ENCODE measurements at places on chromosomes 1 and 21.

DNA sequence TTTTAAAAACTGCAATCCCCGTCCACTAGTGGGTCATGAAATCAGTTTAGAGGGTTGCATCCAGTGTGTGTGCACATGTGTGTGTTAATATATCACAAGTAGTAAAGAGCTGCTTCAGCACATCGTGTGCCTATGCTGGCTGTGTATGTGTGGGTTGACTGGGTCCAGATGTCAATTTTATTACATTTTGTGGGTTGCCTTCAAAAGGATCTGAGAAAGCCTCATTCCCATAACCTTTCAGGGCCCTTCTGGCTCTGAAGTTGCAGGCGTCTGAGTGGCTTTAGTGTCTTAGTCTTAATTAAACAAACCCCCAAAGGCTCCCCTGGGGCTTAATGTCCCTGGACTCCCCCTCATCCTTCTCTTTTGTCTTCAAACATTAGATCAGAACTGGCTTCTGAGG lies 19.8 kb downstream of the PLA2G2D start:
- no peak for DNase-seq

DNA sequence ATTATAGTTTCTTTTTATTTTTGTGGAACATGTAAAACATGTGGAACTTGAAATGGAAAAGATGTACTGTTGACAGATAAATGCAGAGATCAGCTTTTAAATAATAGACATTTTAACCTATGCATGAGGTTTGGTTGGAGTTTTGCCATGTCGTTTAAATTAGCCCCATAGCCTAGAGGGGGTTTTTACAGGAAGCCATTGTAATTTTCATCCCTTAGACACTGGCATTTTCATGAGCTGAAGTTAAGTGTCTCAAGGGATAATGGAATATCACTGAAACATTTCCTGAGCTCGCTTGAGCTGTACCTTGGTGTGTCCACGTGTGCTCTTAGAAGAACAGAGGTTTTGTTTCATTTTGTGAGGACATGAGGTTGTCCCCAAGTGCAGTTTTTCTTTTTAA lies 54.2 kb downstream of the HMCN1 start:
- DNase-seq, result no peak

- no peak for DNase-seq
Observed at GRCh38 chr1:76314730-76315129, 240.2 kb downstream of the ST6GALNAC3 start.

GRCh38 chr1:201295346-201295745 lies 12.0 kb downstream of the PKP1 start:
- no peak for DNase-seq

- DNase-seq, result no peak
Observed at GRCh38 chr21:33761441-33762036, 119.2 kb downstream of the ITSN1 start.

- DNase-seq, result no peak
Observed at GRCh38 chr1:29592731-29593130, 356.4 kb downstream of the PTPRU start.

DNA sequence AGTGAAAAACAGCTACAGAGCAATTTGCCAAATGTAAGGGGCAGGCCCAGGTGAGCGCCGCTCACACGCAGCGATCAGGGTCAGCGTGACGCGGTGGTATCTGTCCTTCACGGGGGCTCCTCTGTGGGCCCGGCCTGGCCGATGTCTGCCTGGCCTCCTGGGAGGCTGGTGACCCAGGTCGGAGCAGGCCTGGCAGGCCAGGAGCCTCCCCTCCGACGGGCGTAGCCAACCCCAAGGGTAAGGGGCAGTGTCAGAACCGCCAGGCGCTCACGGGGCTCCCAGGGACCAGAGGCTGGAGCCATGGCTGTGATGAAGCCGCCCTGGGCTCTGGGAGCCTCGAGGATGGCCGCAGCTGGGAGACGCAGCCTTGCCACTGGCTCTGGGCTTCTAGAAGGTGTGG lies 72.1 kb downstream of the MORN1 start:
- DNase-seq, result peak; percentile 16

- no peak for DNase-seq
Observed at GRCh38 chr21:34878501-34878900, 170.6 kb downstream of the RUNX1 start.

DNA sequence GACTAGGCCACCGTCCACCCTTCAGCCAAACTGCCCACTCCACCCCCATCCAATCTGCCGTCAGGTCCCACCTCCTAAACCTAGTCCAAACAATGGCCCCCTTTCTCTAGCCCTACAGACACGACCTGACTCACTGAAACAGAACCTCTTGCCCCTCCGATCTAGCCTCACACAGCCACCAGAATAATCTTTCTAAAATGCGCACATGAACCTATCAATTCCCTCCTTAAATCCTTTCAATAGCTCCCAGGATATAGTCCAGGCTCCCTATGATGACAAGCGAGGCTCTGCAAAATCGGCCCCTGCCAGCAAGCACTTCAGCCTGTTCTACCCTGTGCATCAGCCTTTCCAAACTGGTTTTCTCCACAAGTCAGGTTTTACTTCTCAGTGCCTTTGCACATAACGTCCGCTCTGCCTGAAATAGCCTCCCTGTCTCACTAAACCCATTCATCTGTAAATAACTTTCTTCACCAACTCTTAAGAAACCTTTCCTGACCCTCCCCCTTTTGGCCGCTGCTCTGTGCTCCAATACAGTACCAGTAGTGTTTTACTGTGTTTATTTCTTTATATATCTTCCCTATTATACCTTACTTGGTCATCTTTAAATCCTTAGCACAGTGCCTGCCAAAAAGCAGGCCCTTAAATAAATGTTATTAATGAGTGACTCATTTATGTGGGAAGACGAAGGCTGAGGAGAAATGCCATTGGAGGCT lies 9.0 kb upstream of the CDC20 start:
- DNase-seq, result no peak

- no peak for DNase-seq
Observed at GRCh38 chr1:100051401-100051800, 81.3 kb downstream of the SASS6 start.

DNA sequence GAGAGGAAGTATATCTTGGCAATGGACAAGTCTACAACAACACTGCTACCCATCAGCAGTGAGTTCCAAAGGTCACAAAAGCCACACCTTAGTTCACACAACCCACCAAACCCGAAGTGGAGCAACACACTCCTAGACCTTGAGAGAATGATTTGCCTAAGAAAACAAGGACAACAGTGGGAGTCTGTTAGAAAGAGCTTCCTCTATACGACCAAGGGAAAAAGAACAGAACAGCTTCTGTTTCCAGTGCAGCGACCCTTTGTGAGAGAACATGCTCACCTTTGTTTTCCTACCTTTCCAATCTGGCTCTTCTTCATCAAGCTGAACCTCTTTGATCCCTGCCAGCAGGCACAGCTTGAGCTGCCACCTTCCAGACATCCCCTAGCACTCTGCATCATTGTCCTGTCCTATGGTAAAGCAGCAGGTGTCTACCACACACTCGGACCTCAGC lies 56.7 kb upstream of the PALMD start:
- DNase-seq, result no peak

DNA sequence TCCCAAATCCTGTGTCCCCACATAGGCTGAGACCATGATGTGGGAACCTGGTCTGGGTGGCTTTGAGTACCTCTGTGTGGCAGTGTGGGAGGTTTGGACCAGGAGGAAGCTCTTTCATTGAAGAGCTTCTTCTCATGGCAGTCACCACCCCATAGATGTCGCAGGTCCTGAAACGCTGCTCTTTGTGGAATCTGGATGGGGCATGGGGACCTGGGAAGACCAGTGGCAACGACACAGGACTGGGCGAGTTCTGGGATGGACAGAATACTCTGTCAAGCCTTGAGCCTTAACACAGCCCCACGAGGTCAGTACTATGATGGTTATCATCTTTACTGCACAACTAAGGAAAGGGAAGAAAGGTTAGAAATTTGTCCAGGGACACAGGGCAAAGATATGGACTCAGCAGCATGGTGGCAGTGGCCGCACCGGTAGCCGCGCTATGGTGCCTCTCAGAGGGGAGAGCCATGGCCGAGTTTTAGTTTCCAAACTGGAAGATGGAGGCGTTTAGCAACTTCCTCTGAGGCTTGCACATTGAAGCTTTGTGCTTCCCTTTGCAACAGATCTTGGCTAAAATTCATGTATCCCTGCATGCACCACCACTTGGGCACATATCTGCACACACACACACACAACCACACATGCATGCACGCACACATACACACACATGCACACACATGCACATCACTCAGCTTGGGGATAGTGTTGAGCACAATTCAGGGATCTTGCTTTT lies 117.7 kb upstream of the C1orf174 start:
- no peak for DNase-seq

DNA sequence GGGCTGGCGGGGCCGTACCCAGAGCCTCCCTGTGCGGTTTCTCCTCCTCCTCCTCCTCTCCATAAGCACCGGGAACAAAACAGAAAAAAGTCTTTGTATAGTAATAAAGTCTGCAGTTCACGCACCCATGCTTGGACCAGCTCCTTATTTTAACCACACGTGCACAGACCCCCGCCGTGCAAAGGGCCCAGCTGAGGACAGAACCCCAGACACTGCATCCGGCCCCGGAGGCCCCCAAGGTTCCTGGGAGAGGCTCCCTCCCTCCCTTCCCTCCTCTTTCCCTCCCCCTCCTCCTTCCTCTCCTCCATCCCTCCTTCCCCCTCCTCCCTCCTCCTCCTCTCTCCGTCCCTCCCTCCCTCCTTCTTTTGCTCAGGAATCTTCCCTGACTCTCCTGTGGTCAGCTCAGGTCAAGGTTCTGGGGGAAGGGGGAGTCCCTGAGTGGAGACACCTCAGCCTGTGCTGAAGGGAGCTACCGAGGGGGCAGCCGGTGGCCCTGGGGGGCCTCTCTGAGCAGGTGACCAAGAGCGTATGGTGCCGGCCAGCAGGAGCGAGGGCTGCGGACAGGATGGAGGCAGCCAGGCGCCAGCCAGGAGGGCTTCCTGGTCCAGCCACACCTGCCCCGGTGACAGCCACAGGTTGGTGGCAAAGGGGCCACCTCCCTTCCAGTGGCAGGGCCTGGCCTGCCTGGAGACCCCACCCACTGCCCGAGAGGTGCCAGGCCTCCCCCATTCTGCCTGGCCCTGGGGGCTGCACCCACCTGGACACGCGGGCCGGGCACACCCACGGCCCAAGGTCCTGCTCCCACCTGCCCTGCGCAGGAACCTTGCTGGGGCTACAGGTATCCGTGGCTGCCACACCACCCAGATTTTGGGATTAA lies 3.2 kb upstream of the TTLL10 start:
- DNase-seq, result no peak

- no peak for DNase-seq
Observed at GRCh38 chr1:170836141-170836540, 99.2 kb upstream of the MROH9 start.

- DNase-seq, result no peak
Observed at GRCh38 chr1:4083231-4084047, 183.4 kb upstream of the C1orf174 start.

DNA sequence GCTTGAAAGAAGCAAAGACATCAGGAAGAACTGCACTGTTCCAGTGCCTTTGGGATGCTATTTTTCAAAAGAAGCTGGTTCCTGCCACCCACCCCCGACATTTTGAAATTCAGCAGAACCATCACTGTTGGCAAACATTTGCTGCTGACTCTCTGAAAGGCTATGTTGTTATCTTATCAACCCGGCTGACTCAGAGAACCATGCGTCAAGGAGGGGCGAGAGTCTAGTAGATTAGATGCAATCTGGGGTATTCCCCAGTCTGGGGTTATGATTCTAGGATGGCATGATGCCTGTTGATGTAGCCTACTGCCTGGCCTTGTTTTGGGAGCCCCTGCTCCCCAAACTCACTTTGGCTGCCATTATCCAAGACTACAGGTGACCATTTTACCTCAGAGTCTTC lies 267.8 kb upstream of the RUNX1 start:
- no peak for DNase-seq

- DNase-seq, result no peak
Observed at GRCh38 chr1:174191349-174191862, 32.1 kb downstream of the RABGAP1L start.

GRCh38 chr1:93798291-93798690 lies 80.7 kb downstream of the DNTTIP2 start:
- no peak for DNase-seq

- no peak for DNase-seq
Observed at GRCh38 chr1:177561436-177561835, 390.7 kb downstream of the BRINP2 start.

GRCh38 chr1:7278827-7279765 lies 492.0 kb upstream of the VAMP3 start:
- no peak for DNase-seq

DNA sequence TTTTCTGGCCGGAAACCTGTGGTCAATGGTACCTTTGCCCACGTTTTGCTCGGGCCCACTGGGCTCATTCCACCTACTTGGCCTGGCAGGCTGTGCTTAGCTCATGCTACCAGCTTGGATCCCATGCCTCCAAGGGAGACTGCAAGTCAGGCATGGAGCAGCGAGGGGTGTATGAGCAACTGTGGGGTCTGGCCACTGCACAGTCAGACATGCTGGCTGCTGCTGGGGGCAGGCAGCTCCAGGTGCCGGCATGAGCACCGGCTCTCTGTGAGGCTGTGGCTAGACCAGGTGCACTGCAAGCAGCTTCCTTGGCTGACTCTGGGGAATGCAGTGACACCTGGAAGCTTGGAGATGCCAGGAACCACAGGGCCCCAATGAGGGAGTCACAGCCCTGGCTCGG lies 161.1 kb upstream of the DUSP10 start:
- DNase-seq, result no peak

DNA sequence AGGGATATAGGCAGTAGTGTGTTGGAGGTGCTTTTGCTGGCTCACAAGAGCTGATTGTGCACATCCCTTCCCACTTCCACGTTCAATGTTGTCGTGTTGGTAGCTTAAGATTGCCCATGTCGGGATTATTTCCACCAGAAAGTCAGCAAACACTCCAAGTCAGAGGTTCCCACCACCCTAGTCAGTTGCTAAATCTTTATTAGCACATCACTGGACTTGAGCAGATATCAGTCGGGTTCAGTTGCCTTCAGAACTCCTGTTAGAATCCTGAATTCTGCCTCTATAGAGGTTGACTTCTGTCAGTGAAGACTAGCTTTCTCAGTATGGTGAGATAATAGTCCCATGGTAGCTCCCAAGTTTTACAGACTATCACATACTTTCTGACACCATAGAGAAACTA lies 10.5 kb downstream of the AGL start:
- no peak for DNase-seq

DNA sequence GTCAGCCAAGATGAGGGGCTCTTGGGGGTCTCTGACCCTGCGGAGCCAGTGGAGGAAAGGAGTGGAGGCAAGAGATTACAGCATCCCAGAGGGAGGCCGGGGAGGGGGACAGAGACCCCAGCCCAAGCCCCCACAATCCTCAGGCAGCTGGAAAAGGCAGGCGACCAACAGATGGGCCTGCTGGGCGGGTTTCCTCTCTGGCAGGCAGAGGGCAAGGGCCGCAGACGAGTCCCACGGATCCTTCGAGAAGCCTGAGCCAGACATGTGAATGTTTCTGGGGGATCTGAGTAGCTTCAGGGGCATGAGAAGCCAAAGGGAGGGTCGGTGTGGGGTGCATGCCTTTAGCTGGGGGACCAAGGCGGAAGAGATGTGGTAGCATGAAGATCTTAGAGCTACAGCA lies 2.1 kb upstream of the PLEKHA6 start:
- DNase-seq, result no peak

GRCh38 chr21:44466351-44466954 lies 11.1 kb downstream of the LRRC3 start:
- no peak for DNase-seq
